Stimulated activated CD8-positive, alpha-beta memory T cell treated with anti-CD3 and anti-CD28 coated beads, Interleukin-7, amount 100 ng/mL, for 1 hour (primary cell): ENCODE measurements at places on chromosomes 3 and 15.

GRCh38 chr15:87940768-87941167, 315.8 kb downstream of the NTRK3 start:
- no peak for DNase-seq

DNA sequence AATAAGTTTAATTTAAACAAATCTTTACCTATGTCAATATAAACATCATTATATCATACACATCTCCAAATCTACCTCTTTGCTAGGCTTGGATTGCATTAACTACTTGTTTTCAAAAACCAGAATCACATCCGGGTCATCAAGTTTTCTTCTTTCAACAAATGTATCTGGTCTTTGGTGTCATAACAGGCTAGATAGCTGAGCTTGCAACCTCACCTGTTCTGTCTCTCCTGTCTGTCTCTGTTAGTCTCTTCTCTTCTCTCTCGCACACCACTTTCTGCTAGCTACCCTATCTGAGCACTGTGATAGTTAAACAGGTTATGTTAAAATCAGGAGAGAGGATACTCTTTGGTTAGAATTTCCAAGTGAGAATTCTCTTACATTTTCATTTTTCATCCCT, 6.7 kb downstream of the FOXB1 start:
- no peak for DNase-seq

DNA sequence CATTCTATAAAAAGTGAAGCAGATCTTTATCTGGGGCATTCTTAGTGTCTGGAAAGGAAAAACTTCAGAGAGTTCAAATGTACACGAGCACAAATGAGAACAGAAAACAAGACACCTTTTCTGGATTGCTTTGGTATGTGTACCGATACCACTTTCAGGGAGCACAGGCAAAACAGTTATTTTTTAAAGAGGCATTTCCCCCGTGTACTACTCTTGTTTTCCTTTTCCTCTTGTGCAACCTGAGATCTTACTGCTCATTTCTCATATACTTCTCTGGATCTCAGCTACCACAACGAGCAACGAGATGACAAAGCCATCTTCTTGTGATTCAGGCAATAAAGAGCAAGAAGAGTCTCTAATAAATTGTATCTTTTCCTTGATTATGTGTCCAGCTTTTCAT, 463.6 kb downstream of the SHQ1 start:
- DNase-seq: no peak

- no peak for DNase-seq
These were observed 520.4 kb downstream of the FOXP1 start for GRCh38 chr3:71062952-71063772.

GRCh38 chr15:99320374-99321215, 69.3 kb downstream of the LRRC28 start:
- DNase-seq: no peak

DNA sequence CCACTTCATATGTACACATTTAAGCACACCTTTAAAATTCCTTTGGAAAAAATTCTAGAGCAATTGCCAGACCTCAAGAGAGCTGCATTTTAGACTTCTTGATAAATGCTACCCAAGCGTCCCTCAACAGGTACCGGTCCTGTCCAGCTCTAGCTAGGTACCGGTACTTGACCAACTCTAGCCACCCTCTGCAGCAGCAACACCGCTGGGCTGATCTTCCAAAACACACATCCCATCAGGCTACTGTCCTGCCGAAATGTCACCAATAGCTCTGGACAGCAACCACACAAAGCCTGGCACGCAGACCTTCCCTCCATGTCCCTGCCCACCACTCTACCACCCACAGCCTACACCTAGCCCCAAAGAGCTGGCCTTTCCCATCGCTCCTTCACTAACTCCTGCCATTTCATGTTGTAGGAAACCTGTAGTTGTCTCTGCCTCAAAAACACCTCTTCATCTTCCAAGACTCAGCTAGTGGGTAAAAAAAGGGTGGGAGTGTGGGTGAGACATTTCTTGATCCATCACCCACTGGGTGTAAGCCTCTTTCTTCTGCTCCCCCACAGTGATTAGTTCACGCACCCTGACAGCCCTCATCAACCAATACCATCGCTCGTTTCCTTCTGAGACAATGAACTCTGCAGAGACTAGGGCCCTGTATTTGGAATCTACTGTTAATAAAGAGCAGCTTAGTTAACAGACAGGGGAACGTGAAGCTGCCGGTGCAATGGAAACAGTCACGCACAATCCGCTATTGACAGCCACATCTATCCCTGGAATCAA, 6.8 kb downstream of the CHSY1 start:
- DNase-seq: no peak

DNA sequence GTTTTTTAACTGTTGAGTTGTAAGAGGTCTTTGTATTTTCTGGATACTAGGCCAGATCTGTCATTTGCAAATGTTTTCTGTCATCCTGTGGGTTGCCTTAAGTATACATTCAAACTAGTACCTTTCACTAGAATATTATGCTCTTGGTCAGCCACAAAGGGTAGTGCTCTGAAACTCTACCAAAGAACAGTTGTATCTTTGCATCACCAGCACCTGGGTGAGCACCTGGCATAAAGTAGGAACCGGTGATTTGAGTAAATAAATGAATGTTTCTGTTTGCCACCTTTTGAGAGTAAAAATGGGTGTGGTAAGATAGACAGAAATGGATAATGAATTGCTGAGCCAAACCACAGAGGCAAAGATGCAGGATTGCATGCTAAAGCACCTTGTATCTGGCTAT, 98.7 kb downstream of the SLCO3A1 start:
- no peak for DNase-seq

GRCh38 chr15:39454189-39454986, 126.5 kb upstream of the THBS1 start:
- DNase-seq: no peak
